Fibroblast of the conjunctiva (primary cell): ENCODE measurements at places on chromosomes 7 and 10.

GRCh38 chr10:5688587-5688986 is 3.9 kb downstream of the TASOR2 start:
- DNase-seq = no peak

DNA sequence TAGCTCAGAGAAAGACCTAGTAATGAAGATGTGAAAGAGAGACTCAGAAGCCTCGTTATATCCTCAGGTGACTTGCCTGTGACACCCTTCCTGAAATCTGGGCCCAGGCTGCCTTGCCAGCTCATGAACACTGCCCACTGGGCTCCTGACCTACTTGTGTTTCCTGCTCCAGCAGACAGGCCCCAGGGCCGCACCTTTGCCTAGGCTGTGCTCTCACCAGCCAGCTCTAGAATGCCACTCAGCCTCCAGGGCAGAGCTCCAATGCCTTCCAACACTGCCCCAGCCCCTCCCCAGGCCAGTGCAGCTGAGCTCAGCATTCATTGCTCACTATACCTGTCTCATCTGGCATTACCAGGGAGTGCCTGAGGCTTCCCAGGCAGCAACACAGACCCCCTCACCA is 94.3 kb downstream of the DLG5 start:
- DNase-seq = no peak

DNA sequence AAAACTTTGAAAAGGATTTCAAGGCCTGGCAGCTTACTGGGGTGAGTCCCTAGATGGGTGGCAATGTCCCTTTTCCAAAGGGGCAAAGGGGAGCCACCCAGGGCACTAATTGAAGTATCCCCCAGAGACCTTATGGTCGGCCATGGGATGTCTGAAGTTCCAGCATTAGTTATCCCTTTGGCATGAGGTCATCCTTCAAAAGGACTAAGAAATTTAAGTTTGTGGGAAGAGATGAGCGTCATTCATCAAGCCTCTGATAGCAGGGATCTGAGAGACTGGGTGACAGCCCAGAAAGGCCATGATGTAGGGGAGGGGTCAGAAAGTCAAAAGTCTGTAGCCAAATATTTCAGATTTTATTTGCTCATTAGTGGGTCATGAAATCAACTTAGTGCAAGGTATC is 195.3 kb downstream of the ZNF438 start:
- DNase-seq = no peak

DNA sequence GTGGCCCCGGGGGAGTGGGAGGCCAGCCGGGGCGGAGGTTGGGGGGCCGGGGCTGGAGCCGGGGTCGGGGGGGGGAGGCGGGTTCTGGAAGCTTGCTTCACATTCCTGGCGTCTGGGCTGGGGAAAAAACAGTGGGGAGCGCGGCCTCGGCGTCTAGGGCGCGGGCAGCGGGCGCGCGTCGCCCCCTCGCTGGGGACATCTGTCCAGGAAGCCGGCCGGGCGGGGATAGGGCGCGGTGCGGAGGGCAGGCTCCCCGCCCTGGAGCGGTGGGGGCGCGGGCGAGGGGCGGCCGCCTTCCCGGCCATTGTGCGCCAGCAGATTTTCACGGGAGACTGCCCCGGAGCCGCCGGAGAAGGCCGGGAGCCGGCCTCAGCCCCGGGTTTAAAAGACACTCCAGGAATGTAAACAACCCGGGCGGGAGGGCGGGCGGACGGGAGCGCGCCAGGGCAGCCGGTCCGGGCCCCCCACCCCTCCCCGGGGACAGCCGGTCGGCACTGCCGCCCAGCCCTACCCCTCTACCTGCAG is 1.4 kb downstream of the ZMIZ1 start:
- DNase-seq = no peak

DNA sequence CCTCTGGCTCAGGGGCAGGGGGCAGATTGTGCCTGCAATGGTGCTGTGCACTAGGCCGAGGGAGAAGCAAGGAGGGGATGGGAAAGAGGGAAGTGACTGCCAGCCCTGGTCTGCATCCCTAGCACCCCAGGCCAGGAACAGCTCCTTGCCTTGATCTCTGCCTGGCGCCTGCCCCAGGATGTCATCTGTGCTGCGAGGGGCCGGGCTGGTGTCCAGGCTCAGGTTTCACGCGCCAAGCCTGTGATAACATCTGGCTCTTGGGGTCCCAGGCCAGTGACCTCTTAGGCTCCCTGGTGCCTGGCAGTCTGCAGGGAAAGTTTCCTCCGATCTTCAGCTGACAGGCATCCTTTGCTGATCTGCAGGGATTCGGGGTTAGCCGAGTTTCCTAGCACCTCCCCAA is 193.5 kb upstream of the GPR26 start:
- DNase-seq = no peak

DNA sequence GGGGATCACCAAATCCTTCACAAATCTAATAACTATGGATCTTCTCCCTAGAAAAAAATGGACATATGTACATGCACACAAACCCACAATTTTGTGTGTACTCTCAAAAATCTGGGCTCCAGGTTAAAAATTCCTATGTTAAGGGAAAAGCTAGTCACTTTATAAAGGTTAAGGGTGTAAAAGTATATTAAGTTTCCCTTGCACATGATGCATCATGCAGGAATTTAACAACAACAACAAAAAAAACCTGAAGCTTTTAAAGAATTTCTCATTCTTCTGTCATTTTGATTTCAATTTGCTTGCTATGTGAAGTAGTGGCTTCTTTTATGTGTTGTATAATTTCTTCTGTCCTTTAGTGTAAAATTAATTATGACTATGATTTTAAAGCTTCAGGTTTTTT is 123.7 kb downstream of the CNOT4 start:
- DNase-seq = no peak

- peak; percentile 95 for DNase-seq
Measured at GRCh38 chr7:5634107-5634950, 147.1 kb downstream of the RNF216 start.
